ENCODE measurements at places on chromosomes 6 and 20. TPM values are rescaled to one million over a fixed set of nuclear protein-coding genes. Genes with fewer than 3 reads are reported as not detected.

Gene CFB
- total RNA-seq, result 200 TPM

Gene C6orf15
- not detected for total RNA-seq

Gene DEF6
- total RNA-seq, result 16.3 TPM

Gene KIF25
- not detected for total RNA-seq

Gene CNBD2
- total RNA-seq, result 7.4 TPM

Gene PI16
- 1.7 TPM for total RNA-seq

Gene MYCT1
- 14.2 TPM for total RNA-seq

Gene ZNF391
- 5.4 TPM for total RNA-seq

Gene TRIM39
- 17.7 TPM for total RNA-seq

Gene CRISP2
- not detected for total RNA-seq

Gene TP53INP2
- total RNA-seq, result 23.3 TPM

Gene TSHZ2
- 15.5 TPM for total RNA-seq

All from kidney (tissue), 22 donors.